ENCODE measurements at places on chromosomes 3 and 15.

DNA sequence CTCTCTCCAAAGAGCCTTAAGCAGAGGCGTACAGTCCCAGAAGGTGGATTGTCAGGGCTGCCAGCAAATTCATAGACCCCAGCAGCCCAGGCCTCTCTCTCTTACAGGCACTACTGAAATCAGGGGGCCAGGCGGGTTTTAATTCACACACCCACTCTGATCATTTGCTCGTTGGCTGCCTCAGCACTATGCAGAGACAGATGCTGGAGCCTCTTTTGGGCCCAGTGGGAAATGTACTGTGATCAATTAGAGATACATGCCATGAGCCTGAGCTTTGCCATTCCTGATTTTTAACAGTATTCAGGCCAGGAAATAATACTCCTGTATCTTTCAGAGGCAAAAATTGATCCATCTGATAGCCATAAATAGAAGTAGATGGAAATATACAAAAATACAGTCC, 53.0 kb downstream of the CMTM6 start:
- no peak for DNase-seq

- DNase-seq, result no peak
Measured at GRCh38 chr3:53776494-53777101, 69.6 kb downstream of the CHDH start.

- DNase-seq, result no peak
Measured at GRCh38 chr3:42139621-42140453, 48.7 kb downstream of the TRAK1 start.

DNA sequence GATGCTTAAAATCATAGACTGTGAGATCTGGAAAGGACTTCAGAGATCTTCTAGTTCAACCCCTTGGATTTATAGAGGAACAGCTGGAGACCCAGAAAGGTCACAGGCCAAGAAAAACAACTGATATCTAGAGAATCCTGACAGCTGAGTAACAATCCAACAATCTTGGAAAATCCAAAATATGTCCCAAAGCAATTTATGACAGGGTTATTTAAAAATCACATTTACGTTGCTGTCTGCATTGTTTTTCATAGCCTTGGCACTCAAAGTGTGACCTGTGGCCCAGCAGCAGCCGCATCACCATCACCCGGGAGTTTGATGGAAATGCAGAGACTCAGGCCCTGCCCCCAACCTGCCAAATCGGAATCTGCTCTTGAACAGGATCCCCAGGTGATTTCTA, 78.8 kb downstream of the FBN1 start:
- no peak for DNase-seq

DNA sequence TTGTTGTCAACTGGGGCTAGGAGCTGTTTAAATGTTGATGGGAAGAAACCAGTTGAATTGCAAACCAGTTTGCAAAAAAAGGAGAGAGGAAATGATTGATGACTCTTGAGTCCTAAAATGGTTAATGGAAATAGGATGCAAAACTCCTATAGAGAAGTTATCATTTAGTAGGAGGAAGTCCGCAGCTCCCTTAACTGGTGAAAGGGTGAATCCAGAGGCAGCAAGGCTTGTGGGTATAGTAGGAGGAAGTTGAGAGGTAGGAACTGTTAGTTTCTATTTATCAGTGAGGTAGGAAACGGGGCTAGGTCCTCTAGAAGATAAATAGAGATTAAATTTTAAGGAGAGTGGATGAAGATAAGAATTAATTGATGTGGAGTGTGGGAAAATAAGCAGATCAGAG, 15.4 kb downstream of the IREB2 start:
- no peak for DNase-seq

DNA sequence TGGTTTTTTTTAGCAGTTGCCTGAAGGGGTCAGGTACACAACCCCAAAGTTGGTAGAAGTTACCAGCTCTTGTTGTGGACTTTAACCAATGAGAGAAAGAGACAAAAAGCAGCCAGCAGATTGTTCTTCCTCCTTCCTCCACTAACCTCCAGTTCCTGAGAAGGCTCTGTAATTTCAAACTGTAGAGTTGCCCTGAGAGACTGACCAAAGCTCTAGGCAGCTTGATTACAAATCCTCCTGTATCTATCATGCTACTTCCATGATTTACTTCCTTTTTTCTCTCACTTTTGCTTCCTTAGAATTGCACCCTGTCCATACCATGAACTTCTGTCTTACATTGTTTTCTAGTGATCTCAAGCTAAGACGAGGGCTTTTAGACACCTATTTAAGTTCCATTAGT, 29.2 kb downstream of the NSUN3 start:
- no peak for DNase-seq
